ENCODE measurements at places on chromosomes 4 and X. TPM values are rescaled to one million over a fixed set of nuclear protein-coding genes. Genes with fewer than 3 reads are reported as not detected.

DNA sequence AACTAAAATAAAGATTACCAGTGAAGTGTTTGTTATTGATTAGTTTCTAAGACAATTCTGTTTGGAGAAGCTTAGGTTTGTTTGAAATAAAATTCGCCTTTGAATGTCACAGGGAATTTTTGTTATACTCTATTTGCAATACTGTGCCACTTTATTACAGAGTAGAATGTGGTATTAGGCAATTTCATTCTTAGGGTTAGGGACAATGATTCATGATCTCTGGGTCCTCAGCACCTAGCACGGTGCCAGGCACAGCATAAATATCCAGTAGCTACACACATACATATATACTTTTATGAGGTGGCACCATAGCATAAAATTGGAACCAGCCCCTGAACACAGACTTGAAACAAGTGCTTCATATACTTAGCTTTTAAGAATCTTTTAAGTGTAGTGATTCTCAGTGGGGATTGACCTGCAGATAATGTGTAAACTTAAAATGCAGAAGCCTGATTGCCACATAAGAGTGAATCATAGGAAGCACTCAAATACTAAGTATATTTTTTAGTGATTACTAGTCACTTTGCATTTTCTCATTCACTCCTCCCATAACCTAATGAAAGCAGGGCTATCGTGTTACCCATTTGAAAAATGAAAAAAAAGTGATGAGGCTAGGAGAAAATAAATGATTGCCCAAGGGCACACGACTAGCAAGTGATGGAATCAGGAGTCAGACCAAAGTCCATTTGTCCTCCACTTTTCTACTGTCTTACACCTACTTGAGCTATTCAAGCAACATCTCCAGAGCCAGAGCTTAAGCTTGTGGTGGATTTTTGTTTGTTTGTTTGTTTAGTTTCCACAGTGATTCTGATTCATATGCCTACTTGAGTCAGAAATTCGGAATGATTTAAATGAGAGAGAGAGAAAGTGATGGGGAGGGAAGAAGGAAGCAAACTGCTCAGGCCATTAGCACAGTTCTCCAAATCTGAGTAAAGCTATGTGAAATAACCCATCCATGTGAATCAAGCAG lies 366.0 kb upstream of the FGF13 start:
- DNase-seq = no peak

DNA sequence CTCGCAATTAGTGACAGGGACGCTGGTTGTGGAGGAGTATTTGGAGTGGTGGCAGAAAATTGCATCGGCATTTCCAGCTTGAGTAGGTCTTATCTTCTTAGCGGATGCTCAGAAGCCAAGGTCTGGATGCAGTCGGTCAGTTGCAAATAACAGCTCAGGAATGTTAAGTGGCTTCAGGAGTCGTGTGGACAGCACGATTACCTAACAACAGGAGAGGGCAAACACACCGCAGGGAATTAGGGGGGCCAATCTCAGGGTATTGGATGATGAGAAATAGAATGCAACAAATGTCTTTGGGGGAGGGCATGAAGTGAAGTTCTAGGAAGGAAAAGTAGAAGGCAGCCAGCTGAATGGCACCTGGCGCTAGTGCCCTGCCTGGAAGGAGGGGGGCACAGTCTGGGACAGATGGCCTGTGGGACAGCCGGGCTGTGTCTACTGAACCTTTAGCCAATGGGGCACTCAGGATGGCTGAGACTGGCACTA lies 11.8 kb downstream of the RASL11B start:
- peak; percentile 81 for DNase-seq

GRCh38 chr4:106851726-106852125 lies 184.4 kb downstream of the DKK2 start:
- DNase-seq = no peak

DNA sequence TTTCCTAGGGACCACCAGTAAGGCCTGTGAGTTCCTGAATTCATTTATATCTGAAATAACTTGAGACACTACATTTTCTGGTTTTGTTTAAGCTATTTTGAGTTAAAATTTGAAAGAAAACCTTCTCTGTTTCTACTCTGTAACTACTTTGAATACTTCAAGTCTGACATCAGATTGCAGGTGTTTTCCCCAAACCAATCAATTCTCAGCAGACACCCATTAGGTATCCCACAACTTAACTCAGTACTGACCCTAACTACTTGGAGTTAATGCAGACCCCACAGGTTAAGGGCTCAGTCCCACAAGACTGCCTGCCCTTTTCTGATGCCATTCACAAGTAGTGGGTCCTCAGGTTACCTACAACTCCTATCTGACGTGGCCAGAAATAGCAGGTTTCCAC lies 1100.0 kb upstream of the SLIT2 start:
- DNase-seq = no peak

- DNase-seq = no peak
Measured at GRCh38 chrX:97704881-97705280, 821.2 kb downstream of the RPA4 start.

DNA sequence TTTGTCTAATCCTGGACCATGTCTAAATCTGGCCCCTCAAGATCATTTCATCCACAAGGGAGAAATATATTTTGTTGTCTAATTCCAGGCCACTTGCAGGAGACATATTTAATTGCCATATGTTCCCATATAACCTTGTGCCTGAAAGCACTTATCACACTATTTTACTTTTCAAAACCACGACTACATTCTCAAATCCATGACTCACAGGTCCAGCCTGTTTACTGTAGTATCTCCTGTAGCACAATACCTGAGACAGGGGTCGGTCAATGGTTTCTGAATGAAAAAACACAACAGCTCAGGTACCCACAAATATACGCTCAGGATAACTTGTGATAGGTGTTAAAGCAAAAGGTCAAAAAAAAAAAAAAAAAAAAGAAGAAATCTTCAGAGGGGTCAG lies 60.9 kb downstream of the SEC24D start:
- no peak for DNase-seq

GRCh38 chr4:61921920-61922319 lies 721.8 kb downstream of the ADGRL3 start:
- DNase-seq = no peak

DNA sequence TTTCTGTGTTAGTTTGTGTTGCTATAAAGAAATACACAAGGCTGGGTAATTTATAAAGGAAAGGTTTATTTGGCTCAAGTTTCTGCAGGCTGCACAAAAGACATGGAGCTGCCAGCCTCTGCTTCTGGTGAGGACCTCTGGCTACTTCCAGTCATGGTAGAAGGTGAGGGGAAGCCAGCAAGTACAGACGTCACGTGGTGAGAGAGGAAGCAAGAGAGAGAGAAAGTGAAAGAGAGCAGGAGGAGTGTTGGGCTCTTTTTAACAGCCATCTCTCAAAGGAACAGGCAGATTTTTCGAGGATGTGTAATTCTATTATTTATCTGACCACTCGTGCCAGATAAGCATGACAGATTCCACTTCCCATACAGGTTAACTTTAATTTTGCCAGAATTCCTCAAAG lies 1199.1 kb downstream of the ADGRL3 start:
- no peak for DNase-seq

DNA sequence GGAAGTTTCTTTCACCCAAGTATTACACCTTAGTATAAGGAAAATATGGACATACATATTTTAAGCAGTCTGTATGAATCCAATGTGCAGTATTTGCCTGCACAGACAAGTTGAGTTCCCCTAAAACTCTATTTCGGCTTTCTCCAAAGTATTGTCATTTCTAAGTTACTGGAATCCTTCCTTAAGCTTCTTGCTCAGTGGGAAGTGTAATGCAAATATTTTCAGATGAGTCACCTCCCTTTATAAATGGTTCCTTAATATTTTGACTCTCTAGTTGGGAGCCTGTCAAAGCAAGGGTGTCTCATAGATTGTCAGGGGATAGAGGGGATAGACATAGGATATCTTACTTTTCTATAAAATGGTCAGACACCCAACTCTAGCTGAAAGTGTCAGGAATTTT lies 178.6 kb downstream of the NAA11 start:
- DNase-seq = peak; percentile 24

- no peak for DNase-seq
Measured at GRCh38 chrX:7606039-7606652, 236.8 kb upstream of the VCX start.

- no peak for DNase-seq
Measured at GRCh38 chrX:20971250-20971649, 403.0 kb upstream of the CNKSR2 start.

Gene OPHN1
- 22.6 TPM for total RNA-seq

Gene LRAT
- total RNA-seq = 0.10 TPM

Gene NXF2B
- not detected for total RNA-seq

Gene MID1
- total RNA-seq = 23.5 TPM

Gene TRPC5OS
- 0.21 TPM for total RNA-seq

Data from tongue (tissue), 3 donors.